ENCODE measurements at places on chromosomes 4 and X. TPM values are rescaled to one million over a fixed set of nuclear protein-coding genes. Genes with fewer than 3 reads are reported as not detected.

Gene PNPLA4
- 39.6 TPM for polyA plus RNA-seq

Gene TMEM47
- polyA plus RNA-seq, result 0.10 TPM

GRCh38 chr4:61173799-61174198 is 26.3 kb upstream of the ADGRL3 start:
- no peaks in the 10 kb centered on the region for H3K36me3 ChIP-seq
- no peak for DNase-seq
- H3K4me1 ChIP-seq, result no peaks in the 10 kb centered on the region
- no peak overlapping the region for H3K4me3 ChIP-seq

Gene ADGRL3
- polyA plus RNA-seq, result 0.55 TPM

Gene SLIT2
- 7.5 TPM for polyA plus RNA-seq

GRCh38 chr4:26942871-26943270 is 82.2 kb downstream of the STIM2 start:
- no peaks in the 10 kb centered on the region for H3K27me3 ChIP-seq
- H3K4me3 ChIP-seq, result no peak overlapping the region
- H3K4me1 ChIP-seq, result no peaks in the 10 kb centered on the region
- no peaks in the 10 kb centered on the region for H3K36me3 ChIP-seq
- DNase-seq, result no peak

DNA sequence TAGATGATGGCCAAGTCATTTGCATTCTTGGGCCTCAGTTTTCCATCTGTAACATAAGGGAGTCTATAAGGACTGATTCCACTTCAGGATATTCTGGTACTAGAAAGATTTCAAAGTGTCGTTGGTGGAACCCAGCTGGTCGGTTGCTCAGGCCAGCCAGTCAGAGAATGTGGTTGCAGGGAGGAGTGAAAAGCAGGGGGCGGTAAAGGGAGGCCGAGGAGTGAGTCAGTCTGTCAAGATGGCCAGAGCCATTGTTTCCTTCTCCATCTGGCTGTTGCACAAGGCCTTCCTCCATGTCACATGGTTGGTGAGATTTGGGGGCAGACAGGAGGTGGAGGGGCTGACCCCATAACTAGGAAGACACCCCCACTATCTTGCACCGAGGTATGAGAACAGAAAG is 38.2 kb downstream of the STARD8 start:
- H3K27ac ChIP-seq, result no peak overlapping the region
- H3K36me3 ChIP-seq, result no peaks in the 10 kb centered on the region
- peaks cover 7% of the 10 kb centered on the region for H3K27me3 ChIP-seq
- H3K4me1 ChIP-seq, result peaks cover 3% of the 10 kb centered on the region
- no peak for DNase-seq

DNA sequence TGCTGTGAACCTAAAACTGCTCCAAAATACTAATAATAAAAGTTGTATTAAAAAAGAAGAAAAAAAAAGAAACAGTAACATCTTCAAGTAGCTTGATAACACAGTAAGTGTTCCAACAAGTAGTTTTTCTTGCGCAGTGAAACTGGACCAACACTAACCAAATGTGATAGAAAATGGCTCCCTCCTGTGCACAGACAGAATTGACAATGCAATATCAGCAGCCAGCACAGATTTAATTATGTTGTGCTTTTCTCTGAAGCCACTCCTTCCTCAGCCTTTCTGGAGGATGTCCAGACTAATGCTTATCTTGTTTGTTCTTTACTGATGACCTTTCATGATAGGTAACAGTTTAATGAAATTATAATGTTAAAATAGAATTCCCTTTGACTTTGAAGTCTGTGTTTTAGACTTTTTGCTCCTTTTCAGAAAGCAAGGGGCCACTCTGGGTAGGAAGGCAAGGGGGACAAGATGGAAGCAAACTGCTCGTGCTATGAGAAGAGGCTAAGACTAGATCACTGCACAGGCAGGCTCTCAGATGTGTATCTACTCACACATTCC is 147.1 kb upstream of the RPL34 start:
- no peak for DNase-seq
- no peaks in the 10 kb centered on the region for H3K27me3 ChIP-seq
- H3K36me3 ChIP-seq, result no peaks in the 10 kb centered on the region
- no peaks in the 10 kb centered on the region for H3K4me1 ChIP-seq
- no peak overlapping the region for H3K27ac ChIP-seq

Gene ARSJ
- polyA plus RNA-seq, result 13.8 TPM

GRCh38 chr4:1416051-1416947 is 10.1 kb upstream of the NKX1-1 start:
- H3K4me3 ChIP-seq, result no peak overlapping the region
- no peak overlapping the region for H3K27ac ChIP-seq
- no peak for DNase-seq
- H3K4me1 ChIP-seq, result no peaks in the 10 kb centered on the region
- H3K36me3 ChIP-seq, result no peaks in the 10 kb centered on the region

DNA sequence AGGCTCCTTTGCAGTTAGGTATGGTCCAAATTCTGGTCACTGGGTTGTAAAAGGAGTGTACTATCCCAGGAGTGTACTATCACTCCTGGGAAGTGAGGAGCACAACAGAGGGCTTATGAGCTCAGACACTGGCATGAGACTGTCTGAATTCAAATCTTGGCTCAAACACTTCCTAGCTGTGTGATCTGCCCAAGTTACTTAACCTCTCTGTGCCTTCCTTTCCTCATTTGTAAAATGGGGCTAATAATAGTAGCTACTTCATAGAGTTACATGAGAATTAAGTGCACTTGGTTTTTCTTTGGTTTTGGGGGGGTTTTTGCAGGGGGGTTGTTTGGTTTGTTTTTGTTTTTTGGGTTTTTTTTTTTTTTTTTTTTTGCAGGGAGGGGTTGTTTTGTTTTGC is 152.0 kb downstream of the BCOR start:
- no peaks in the 10 kb centered on the region for H3K27me3 ChIP-seq
- H3K36me3 ChIP-seq, result no peaks in the 10 kb centered on the region
- peaks cover 3% of the 10 kb centered on the region for H3K4me1 ChIP-seq
- no peak overlapping the region for H3K4me3 ChIP-seq
- H3K27ac ChIP-seq, result no peak overlapping the region

Gene PRDM5
- polyA plus RNA-seq, result 2.3 TPM

- peaks cover 21% of the 10 kb centered on the region for H3K4me1 ChIP-seq
- H3K36me3 ChIP-seq, result no peaks in the 10 kb centered on the region
- no peak for DNase-seq
These were observed 1.4 kb upstream of the ATP8A1 start for GRCh38 chr4:42658261-42658660.

- H3K27ac ChIP-seq, result no peak overlapping the region
- no peaks in the 10 kb centered on the region for H3K27me3 ChIP-seq
- H3K4me3 ChIP-seq, result no peak overlapping the region
- no peak for DNase-seq
- no peaks in the 10 kb centered on the region for H3K4me1 ChIP-seq
These were observed 568.0 kb downstream of the PDHA2 start for GRCh38 chr4:96407738-96408463.
